ENCODE measurements at places on chromosomes 1 and 21. TPM values are rescaled to one million over a fixed set of nuclear protein-coding genes. Genes with fewer than 3 reads are reported as not detected.

DNA sequence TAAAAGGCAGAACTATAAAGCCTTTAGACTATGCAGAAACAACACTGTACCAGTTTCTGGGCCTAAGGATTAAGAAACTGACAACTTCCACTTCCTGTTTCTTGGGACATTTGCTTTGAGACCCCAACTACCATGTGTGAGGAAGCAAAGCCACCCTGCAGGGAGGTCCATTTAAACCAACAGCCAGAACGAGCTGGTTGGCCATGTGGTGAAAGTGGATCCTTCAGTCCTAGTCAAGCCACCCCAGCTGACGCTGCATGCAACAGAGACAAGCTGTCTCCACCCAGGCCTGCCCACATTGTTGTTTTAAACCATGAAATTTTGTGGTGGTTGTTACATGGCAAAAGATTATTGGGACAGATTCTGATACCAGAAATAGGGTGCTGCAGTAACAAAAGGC, 31.8 kb upstream of the SLFNL1 start:
- DNase-seq: no peak

DNA sequence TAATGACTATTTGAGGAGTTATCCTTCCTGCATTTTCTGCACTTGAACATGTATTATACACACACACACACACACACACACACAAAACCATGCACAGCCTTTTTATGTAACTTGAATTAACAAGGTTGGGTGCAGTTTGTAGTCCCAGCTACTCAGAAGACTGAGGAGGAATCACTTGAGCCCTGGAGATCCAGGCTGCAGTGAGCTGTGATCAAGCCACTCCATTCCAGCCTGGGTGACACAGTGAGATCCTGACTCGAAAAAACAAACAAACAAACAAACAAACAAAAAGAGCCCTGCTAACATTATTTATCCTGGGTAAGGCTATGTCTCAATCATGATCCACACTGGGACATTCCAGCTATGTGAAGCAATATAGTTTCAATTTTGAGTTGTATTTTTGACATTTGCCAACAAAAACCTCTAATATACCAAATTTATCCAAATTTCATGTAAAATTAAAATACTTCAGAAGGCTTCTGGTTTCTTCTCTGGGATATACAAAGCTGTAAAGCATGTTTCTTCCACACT, 156.8 kb downstream of the NTPCR start:
- no peak for DNase-seq

GRCh38 chr1:173616859-173617258, 14.0 kb upstream of the SLC9C2 start:
- DNase-seq: no peak

Gene LCE1F
- total RNA-seq: not detected

Gene PYHIN1
- total RNA-seq: not detected
